ENCODE measurements at places on chromosomes 11 and 22.

DNA sequence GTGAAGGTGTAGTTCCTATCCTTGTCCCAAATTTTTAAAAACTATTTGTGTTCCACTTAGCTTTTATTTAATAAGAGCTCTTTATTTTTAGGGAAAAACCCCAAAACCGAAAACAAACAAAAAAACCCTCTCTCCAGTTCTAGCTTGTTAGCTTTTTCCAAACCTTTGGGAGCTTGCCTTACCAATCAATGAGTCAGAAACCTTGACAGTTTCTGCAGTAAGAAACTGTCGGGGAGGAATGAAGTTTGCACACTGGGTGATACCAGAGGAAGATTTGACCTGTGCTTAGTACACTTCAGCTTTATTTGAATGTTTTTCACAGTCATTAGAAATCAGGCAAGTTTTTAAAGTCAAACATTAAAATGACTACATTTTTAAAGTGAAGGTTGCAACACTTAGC, 105.0 kb downstream of the FAT3 start:
- DNase-seq, result no peak

GRCh38 chr22:38863531-38864131, 8.4 kb downstream of the CBX6 start:
- DNase-seq, result no peak

DNA sequence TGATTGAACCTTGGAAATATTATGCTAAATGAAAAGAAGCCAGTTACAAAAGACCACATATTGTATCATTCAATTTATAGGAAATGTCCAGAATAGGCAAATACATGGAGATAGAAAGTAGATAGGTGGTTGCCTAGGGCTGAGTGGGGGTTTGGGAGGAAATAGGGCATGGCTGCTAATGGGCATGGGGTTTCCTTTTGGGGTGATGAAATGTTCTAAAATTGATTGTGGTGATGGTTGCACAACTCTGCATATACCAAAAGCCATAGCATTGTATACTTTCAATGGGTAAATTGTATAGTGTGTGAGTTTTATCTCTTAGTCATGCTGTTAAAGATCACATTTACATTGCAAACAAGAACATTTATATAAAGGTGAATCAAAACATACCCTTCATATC, 48.7 kb downstream of the LDLRAD3 start:
- DNase-seq, result no peak

DNA sequence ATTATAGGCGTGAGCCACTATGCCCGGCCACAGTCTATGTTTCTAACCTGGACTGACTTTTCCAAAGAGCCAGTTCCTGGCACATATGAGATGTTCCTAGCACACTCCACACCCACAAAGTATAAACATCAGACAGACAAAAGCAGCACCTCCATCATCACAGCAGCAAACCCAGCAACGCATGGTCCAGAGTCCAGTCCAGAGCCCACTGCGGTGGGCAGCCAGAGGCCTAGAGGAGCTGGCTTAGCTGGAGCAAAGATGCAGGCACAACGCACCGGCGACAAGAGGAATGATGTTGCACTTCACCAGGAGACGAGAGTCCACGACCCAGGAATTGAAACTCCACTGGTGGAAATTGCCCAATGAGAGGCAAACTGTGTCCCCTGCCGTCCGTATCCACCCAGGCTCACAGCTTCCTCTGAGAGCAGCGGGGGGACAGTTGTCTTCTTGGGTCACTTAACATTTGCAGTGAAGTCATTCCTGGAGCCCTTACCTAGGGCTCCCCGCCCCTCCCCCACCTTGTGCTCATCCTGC, 36.6 kb downstream of the RPS6KA4 start:
- DNase-seq, result no peak

DNA sequence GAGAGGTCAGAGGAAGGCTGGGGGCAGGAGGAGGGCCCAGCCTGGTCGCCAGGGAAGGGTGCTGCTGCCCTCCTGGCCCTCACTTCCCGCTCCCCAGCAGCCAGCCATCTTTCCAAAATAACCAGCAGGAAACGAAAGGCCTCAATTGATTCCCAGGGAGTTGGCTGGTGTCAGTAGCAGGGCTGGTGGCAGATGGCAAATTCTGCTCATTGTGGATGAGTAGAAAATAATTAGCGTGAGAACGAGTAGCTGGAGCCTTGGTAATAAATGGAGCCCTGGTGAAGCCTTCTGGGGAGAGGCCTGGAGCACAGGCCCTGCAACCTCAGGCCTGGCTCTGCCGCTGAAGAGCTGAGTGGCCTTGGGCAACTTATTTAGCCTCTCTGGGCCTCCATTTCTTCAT, 31.3 kb downstream of the DAGLA start:
- DNase-seq, result no peak

Data from ecto neural progenitor cell (in vitro differentiated cells).